ENCODE measurements at places on chromosomes 7 and 10.

DNA sequence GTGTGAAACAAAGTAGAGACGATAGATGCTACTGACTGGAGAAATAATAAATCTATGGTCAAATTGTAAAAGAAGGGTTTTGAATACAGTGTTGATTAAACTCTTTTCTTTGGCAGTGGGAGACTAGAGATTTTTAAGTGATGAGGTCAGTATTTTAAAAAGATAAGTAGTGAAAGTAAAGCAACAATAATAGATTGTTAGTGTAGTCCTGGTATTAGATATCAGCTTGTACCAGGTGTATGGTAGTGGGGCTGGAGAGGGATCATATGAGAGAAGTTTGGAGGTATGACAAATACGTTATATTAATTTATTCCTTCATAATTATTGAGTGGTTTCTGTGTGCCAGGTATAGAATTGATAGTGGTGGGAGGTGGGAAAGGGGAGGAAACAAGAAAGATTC lies 25.2 kb downstream of the PHTF2 start:
- DNase-seq = no peak

- DNase-seq = no peak
Observed at GRCh38 chr7:18753972-18754610, 258.5 kb downstream of the HDAC9 start.

- no peak for DNase-seq
Observed at GRCh38 chr10:66394342-66395063, 531.3 kb upstream of the LRRTM3 start.

GRCh38 chr7:133545618-133546017 lies 292.7 kb downstream of the EXOC4 start:
- no peak for DNase-seq

DNA sequence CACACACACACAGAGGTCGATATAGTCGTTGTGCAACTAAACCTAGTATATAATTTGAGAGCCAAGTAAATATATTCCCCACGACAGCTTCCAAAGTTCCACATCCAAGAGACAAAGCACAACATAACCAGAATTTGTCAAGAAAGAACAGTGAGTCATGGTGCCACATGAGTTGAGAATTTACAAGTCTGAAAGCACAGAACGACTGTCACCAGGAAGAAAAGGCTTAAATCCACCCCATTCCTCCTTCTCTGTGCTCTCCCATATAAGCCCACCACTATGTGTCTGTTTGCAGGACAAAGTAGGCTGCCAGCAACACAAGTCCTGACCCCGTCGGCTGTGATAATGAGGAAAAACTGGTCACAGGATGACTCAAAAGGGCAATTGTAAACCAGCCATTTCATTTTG lies 32.8 kb downstream of the GSAP start:
- DNase-seq = no peak

GRCh38 chr10:3971713-3972112 lies 186.7 kb upstream of the KLF6 start:
- no peak for DNase-seq

DNA sequence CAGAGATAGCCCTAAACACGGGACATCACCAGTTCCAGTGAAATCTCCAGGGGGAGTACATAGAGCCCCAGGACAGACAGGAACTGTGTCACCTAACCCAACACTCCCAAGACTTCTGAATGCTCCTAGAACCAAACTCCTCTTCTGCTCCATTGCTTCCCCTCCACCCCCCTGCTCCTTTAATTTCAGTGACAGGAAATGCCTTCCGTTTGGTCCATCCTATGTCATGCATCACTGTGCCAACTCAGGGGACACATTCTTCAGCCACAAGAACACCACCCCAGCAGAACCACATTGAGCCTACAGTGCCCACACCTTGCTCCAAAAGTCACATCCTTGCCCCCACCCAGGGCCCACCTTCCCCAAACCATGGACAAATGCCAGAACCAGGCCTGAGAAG lies 100.5 kb downstream of the KCNMA1 start:
- no peak for DNase-seq

GRCh38 chr7:128889121-128889520 lies 21.4 kb downstream of the KCP start:
- no peak for DNase-seq

DNA sequence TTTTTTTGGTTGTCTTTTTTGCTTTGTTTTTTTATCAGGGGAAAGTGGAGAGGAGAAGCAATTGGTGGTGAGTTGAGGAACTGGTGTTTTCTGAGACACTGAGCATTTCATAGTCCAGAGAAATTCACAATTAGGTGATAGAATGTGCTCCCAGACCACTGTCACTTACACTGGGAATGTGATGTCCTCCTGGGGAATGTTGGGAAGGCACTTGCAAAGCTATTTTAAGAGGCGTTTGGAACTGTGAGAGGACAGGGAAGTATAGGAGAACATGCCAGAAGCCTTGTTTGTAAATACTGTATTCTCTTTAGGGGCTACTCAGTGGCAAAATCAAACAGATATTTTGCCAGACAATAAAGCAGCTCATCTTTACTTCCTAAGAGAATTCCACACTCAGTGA lies 16.0 kb downstream of the CHRM2 start:
- no peak for DNase-seq

GRCh38 chr10:111774486-111774885 lies 409.1 kb downstream of the GPAM start:
- DNase-seq = no peak

- DNase-seq = no peak
Observed at GRCh38 chr7:149819141-149819960, 18.8 kb upstream of the ZNF862 start.

DNA sequence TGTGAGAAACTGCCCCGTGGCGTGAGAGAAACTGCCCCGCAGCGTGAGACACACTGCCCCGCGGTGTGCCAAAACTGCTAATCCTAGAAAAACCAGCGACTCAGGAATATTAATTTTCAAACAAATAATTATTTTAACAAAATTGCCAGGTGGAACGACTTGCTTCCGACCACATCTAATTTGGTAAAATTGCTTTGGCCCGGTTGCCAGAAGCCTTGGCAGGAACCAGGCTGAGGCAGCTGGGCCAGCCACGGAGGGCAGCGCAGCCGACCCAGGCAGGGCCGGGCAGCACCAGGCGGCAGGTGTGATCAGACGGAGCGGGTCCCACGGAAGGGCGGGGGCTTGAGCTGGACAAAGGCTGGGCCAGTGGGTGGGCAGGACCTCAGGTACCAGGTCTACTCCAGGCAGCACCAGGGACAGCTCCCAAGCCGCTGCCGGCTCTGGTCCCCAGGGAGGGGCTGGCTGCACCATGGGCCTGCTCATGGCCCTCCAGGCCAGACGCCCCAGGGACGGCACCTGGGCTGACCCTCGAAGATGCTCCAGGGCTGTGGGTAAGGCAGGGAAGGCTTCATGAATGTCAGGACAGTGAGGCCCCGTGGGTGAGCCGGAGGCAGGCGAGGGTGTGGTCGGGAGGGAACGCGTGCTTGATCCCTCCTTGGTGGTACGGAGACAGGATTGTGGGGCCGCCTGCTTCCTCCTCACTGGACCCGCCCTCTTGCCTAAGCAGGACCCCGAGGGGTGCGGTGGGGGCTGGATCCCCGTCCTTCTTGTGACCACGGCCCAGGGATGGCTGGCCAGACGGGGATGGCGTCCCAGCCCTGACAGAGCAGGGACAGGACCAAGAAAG lies 7.7 kb upstream of the ADGRA1 start:
- no peak for DNase-seq

DNA sequence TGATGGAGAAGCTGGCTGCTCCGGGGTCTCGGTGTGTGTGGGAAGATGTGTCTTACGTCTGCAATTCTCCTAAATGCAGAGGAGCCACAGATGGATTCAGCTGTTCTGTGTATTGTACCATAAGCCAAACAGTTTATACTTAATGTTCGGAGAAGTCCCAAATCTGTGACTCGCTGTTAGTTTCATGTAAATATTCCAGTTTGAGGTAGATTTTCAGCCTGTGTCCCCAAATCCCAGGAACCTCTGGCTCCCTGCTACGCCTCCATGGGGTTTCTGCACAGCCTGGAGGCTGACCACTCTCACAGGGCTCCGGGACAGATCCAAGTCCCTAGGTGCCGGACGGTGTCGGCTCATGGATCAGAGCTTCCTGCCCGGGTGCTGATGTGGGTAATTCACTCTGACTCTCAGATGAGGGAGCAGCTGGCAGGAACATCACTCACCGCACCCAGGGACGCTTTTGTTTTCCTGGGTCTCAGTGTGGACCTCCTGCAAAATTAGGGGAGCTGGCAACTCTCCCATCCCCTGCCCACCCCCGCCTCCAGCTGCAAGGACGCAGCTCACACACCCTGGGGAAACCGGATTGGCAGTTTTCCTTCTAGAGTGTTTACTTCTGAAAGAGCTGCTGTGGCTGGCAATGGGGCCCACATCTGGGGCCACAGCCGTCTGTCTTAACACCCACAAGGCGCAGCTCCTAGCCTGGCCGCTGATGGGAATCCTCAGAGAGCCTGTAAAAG lies 421.1 kb upstream of the FOXK1 start:
- DNase-seq = no peak

DNA sequence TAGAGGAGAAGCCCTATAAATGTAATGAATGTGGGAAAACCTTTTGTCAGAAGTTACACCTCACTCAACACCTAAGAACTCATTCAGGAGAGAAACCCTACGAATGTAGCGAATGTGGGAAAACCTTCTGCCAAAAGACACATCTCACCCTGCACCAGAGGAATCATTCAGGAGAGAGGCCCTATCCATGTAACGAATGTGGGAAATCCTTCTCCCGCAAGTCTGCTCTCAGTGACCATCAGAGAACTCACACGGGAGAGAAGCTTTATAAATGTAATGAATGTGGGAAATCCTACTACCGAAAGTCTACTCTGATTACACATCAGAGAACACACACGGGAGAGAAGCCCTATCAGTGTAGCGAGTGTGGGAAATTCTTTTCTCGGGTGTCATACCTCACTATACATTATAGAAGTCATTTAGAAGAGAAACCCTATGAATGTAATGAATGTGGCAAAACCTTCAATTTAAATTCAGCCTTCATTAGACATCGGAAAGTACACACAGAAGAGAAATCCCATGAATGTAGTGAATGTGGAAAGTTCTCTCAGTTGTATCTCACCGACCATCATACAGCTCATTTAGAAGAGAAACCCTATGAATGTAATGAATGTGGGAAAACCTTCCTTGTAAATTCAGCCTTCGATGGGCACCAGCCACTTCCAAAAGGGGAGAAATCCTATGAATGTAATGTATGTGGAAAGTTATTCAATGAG lies 18.9 kb downstream of the RBAK start:
- no peak for DNase-seq

- DNase-seq = no peak
Observed at GRCh38 chr7:36448781-36449379, 59.2 kb downstream of the ANLN start.

- no peak for DNase-seq
Observed at GRCh38 chr10:36721871-36722270, 403.5 kb upstream of the ANKRD30A start.

DNA sequence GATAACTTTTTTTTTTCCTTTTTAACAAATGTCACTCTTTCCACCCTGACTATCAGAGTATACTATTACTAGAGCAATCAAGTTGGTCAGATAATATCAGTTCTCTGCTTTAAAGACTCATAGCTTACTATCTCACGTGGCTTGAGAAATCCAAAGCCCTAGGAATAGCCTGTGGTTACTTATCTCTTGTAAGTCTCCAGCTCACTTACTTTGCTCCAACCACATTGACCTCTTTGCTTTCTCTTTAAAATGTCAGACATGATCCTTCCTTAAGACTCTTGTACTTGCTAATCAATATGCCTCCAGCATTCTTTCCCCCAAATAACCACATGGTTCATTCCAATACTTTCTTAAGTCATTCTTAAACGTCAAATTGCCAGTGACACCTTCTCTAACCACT lies 1292.2 kb downstream of the REEP3 start:
- DNase-seq = no peak

DNA sequence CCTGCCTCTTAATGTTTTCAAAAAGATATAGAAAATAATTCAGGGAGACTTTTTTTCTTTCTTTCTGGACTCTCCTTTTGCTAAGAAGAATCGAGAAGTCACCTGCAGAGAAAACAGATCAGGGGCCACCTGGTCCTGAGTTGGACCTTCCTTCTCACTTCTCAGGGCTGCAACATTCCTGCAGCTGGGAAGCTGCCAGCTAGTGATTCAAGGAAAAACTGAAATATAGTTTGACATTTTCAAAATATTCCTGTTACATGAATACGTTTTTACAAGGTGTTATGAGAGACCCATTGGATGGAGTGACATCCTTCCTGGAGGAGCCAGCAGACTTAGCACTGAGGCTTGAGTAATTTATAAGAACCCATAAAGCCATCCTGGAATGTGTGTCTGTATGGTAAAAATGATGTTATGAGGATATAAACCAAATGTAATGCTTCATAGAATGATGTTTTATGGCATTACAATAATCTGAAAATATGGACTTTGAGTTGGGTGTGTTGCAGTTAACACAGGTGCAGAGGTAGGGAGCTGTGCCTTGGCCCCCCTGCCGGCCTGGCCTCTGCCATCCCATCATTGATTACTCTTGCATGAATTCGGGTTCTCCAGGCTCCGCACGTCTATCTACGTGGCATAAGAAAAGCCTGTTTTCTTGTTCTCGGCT lies 149.7 kb downstream of the PAXIP1 start:
- no peak for DNase-seq

GRCh38 chr7:18481776-18482175 lies 13.8 kb upstream of the HDAC9 start:
- no peak for DNase-seq

- DNase-seq = peak; percentile 15
Observed at GRCh38 chr7:3094701-3095445, 51.2 kb upstream of the CARD11 start.
